Stimulated activated CD8-positive, alpha-beta memory T cell treated with anti-CD3 and anti-CD28 coated beads, Interleukin-15, amount 100 ng/mL, for 1 hour (primary cell): ENCODE measurements at places on chromosomes 3 and 15.

GRCh38 chr3:20997183-20997582 lies 753.8 kb downstream of the ZNF385D start:
- DNase-seq = no peak

DNA sequence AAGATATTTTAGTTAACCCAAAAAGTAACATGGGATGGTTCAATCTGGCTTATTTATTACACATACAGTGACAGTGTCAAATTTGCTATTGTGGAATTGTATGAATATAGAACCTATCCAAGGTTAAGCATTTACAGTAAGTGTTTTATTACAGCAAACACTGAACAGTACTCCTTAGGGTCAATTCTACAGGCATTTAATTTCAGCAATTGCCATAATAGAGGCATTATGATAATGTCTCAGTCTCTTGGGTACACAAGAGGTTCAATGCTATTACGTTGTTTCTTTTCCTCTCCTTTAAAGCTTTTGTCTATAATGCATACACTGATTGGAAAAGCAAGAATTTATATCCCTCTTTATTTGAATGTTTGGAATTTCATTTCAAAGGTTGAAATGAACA lies 275.7 kb upstream of the NAALADL2 start:
- no peak for DNase-seq

GRCh38 chr3:147409143-147410115 lies at the start of gene ZIC1:
Gene ZIC1 (plus strand): TSS chr3:147409365. CDS start chr3:147410113, 748 bp downstream.
- no peak for DNase-seq

GRCh38 chr3:3560591-3561311 lies 238.5 kb upstream of the LRRN1 start:
- DNase-seq = no peak

DNA sequence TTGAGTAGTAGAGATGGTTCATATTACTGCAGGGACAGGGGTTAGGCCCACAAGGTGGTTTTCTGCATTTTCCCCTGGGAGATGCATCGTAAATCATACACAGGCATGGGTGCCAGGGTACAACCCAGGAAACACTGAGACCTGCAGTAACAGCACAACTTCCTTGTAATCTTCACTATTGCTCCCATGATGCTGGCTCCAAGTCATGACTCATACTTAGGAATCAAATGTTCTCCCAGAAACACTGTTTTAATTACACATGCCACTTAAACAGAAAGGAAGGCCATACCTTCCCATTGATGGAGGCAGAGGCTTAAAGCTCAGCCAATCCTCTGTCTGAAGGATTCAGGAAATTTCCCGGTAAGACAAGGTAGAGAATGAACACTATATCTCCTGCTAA lies 106.5 kb downstream of the ERC2 start:
- DNase-seq = no peak

DNA sequence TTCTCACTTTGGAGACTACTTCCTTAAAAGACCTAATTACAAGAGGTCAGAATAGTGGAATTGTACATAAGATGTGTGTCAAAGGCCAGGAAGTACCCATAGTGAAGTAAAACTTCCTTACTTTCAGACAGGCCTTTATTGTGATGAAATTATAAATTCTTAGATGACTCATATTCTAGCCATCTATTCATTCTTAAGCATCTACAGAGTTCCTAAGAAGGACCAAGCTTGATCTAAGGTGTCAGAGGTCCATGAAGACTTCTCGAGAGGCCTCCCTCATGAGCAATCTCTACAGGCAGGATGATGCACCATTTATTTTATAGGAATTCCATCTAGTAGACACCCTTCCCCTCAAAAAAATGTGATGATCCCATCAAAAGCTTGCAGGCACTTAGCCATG lies 493.3 kb downstream of the MAGI1 start:
- DNase-seq = no peak
